ENCODE measurements at places on chromosomes 2 and 18.

DNA sequence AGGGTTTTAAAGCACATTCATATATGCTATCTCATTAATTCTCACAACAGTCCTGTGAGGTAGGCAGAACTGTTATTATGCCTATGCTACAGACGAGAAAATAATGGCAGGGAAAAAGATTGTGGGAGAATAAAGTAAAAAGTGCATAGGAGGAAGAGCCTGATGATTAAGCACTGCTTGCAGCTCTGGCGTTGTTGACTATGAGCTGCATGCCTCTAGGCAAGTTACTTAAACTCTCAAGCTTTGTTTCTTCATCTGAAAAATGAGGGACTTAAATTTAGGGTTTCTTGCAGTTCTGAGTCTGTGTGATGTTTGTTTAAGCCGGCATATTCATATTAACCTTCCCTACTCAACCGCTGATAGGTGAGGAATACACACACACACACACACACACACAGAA, 51.6 kb upstream of the RAPH1 start:
- DNase-seq, result no peak

DNA sequence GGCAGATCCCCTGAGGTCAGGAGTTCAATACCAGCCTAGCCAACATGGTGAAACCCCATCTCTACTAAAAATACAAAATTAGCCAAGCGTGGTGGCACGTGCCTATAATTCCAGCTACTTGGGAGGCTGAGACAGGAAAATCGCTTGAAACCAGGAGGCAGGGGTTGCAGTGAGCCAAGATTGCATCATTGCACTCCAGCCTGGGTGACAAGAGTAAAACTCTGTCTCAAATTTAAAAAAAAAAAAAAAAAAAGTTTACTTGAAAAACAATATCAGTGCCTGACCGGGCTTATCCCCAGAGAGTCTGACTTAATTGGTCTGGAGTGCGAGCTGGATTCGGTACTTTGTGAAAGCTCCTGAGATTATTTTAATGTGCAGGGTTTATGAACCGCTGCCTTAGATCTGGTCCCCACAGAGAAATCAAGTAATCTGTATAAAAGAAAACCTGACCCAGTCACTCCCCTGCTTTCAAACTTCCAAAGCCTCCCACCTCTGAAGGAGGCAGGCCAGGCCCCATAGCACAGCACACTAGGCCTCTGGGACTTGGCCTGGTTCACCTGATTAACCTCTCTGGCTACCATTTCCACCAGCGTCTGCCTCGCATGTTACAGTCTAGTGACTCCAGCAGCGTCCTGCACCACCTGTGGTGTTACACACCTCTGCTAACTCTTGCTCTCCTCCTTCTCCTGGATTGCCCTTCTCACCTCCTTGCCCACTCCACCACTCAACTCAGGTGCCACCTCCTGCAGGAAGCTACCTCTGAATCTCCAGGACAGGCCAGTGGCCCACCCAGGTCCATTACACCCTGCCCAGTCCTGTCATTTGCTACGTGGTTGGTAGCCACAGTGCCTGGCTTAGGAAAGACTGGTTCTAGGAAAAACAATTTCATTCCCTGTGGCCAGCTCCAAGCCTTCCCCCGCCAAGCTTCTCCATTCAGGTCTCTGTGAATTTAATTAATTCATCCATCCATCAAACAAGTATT, 114.3 kb upstream of the PPP1CB start:
- no peak for DNase-seq

GRCh38 chr2:63667132-63667700, 78.5 kb downstream of the MDH1 start:
- no peak for DNase-seq

DNA sequence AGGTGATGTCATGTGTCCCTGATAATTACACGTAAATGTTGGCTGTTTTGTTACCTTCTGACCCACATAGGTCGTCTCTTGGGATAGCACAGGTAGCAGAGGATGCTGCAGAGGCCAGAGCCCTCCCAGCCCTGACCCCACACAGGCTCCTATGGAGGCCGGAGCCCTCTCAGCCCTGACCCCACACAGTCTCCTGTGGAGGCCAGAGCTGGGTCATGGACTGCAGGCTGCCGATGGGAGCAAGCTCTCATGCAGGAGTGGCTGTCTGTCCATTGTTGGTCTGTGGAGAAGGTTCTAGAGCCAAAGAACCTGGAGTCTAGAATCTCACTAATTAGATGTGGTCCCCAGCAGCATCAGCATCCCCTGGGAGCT, 155.5 kb downstream of the LDLRAD4 start:
- DNase-seq, result no peak

GRCh38 chr2:31580321-31581117, at the start of gene SRD5A2:
Gene SRD5A2, minus strand, starts transcription at chr2:31580938. Its CDS starts 38 bp downstream, at chr2:31580900.
- DNase-seq, result no peak

DNA sequence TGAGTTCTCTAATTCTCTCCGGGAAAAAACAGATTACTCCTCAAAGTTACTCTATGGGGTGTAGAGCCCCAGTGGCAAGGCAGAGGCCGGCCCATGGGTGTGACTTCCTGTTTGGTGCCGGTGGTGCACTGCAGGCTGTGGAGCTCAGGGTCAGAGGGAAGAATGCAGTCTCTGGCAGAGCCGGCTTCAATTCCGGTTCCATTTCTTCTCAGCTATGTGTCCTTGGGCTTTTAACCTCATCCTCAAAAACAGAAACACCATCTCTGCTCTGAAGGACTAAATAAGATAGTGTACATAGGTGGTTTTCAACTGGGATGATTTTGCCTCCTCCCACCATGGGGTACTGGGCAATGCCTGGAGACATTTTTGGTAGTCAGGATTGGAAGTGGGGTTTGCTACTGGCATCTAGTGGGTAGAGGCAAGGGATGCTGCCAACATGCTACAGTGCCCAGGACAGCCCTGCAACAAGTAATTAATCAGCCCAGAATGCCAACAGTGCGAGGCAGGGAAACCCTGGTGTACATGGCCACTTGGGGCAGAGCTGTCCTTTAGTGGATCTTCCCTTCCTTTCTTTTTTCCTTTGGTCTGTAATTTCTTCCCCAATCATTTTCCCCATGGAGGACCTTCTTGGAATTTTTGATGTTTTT, 81.2 kb downstream of the INSIG2 start:
- no peak for DNase-seq

DNA sequence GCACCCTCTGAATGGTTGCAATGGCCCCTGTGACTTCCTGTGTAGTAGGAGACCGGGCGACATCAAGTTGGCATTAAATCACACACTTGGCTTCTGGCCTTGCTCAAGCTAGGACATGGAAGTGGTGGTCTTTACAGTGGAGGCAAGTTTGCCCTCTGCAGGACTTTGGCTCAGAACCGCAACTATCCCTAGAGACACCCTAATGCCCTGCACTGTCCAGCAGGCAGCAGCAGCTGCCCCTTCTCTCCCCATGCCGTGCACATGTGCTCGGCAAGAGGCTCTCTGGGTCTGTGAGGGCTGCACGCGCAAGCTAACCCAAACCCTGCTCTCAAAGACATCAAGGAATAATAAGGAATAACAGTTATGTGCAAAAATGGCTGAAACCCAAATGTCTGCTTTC, 106.5 kb downstream of the COL6A3 start:
- no peak for DNase-seq

DNA sequence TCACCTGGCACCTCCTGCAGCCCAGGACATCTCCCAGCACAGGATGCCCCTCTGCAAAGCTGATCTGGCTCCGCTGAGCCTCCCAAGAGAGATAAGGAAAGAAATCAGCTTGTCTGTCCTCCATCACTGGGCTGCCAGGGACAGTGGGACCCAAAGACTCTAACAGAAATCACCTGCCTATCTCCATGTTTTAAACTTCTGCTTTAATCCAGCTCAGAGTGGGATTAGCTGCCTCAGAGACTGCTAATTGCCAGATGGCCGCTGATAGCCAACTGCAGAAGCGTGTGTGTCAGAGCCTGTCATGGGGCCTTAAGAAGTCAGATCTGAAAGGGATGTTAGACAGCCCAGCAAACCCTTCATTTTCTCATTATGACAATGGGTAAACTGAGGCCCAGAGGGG, 389.4 kb upstream of the KLHL29 start:
- no peak for DNase-seq

DNA sequence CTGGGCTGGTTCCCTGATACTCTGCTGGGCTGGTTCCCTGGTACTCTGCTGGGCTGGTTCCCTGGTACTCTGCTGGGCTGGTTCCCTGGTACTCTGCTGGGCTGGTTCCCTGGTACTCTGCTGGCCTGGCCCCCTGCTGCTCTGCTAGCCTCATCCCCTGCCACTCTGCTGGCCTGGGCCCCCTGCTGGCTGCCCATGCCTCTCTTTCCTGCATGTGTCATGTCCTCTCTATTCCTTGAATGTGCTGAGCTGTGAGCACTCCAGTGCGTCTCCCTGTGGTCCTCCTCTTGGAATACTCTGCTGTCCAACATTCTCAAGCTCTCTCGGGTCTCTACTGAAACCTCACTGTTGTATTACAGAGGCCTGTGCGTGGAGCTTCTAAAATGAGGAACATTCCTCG, 216.3 kb downstream of the RNF144A start:
- DNase-seq, result no peak

DNA sequence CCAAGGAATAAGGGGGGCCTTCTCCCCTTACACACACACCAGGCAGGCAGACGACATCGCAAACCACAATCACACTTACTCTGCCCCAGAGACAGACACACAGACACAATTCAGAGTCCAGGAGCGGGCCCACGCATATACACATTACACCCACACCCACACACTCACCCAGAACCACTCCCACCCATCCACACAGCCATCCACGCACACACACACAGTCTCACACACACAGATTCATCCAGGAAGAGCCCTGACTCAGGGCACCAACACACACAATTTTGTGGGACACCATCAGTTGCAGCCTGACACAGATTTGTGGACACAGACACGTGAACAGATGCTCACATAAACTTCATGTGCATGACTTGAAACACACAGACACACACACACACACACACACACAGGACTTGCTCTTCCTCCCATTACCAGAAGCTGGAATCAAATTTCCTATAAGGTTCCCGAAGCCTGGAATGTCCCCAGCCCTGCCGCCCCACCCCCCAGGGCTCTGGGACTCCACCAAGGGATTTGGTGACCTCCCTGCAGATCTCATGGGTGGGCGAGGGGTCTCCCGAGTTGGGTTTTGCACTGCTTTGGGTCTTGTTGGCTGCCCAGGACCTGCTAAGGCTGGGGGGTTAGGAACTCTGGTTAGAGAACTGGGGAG, 23.5 kb downstream of the TNS1 start:
- no peak for DNase-seq

DNA sequence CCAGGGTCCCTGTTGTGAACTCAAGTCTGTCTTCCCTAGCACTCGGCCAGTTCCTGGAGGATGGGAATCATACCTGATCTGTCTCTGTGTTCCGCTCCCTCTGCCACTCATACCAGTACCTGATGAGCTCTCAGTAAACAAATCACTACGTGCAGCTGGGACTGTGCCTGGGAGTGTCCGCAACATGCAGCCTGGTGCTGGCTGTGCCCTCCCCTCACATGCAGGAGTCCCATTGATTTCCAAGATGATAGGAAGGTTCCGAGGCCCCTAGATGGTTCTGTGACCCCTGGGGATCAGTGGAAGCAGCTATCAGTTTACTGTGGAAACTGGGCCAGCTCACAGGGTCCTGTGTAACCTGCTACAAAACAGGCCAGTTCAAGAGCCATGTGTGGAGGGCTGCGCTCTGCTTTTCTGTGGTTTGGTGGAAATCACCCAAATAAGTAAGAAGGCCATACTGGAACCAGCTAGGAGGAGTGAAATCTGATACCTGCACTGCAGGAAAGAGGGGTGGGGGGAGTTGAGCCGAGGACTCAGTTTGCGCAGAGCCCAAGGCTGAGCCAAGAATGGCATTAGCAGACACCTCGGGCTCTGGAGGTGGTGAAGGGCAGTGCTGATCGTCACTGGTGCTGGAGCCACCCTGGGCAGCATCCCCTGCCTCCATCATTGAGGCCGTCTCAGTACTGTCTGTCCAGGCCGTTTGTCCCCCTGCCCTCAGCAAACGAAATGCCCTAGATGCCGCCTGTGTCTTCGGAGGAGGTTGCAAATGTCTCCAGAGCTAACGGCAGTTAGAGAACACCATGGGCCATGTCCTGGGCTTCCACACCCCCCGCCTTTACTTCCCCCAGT, 93.3 kb downstream of the KLHL29 start:
- DNase-seq, result no peak
